MCF 10A (cell line): ENCODE measurements at places on chromosomes 5 and 9.

DNA sequence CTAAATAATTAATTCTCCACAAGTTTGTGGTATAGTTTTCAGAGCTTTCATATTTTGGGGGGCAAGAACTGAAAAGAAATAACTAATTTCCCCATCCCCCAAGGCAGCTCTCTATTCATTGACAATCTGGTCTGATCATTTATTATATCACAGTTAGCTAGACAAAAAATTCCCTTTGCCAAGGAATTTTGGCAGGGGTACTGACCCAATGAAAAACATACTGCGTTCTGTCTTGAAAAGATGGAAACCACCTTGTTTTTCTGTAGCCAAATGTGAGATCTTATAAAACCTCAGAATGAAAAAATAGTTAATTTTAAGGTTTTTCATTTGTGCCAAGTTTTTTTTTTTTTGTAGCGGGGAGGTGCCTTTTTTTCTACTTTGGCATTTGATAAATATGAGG lies 1008.9 kb downstream of the EFNA5 start:
- no peak for DNase-seq
- H3K36me3 ChIP-seq: no peaks in the 10 kb centered on the region
- H3K27me3 ChIP-seq: no peaks in the 10 kb centered on the region
- H3K27ac ChIP-seq: no peak overlapping the region
- H3K4me3 ChIP-seq: no peak overlapping the region
- H3K4me1 ChIP-seq: no peaks in the 10 kb centered on the region

GRCh38 chr9:83441390-83441789 lies 96.8 kb downstream of the FRMD3 start:
- H3K27ac ChIP-seq: no peak overlapping the region
- DNase-seq: no peak
- no peaks in the 10 kb centered on the region for H3K4me1 ChIP-seq
- H3K4me3 ChIP-seq: no peak overlapping the region

GRCh38 chr9:77449240-77450084 lies 198.7 kb downstream of the GNA14 start:
- H3K4me1 ChIP-seq: peaks cover 13% of the 10 kb centered on the region
- H3K27me3 ChIP-seq: no peaks in the 10 kb centered on the region
- peak; percentile 70 for DNase-seq
- H3K27ac ChIP-seq: peak overlapping the region; percentile 43
- H3K4me3 ChIP-seq: no peak overlapping the region

DNA sequence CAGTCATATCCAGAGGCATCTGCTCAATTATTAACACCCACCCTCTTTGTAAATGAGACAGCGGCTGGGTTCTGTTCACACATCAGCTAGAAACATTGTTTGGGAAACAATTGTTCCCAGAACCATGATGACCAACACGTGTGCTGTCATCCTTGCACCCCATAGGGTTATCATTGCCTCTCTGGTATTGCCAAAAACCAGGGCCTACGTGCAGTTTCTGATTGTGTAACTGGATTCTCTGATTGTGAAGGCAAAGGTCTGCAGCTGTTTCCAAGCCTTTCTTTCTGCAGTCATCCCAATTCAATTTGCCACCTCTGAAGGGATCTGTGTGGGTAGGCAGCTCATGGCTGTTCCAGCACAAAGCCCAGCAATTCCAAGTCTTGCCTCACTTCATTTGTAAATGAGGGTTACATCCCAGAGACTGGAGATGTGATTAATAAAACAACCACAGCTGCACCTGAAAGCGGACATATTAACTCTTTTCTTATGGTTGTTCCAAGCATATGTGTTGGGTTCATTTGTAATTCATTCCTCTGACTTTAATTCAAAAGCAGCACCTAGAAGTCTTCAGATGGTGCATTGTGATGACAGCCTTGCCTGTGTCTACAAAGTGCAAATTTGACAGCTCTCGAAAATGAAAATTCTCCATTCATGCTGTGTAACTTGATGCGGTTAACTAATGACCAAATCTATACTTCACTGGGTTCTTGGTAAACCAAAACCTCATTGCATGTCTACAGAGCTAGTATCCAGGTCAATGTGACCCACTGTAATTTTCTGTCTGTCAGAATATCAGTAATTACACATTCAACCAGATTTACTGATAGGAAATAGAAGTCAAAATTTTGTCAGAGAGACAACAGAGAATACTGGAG lies 66.6 kb downstream of the YIPF5 start:
- H3K36me3 ChIP-seq: no peaks in the 10 kb centered on the region
- H3K4me3 ChIP-seq: no peak overlapping the region
- DNase-seq: no peak
- H3K4me1 ChIP-seq: no peaks in the 10 kb centered on the region

GRCh38 chr5:95671826-95672225 lies 11.0 kb downstream of the SPATA9 start:
- no peak overlapping the region for H3K27ac ChIP-seq
- DNase-seq: no peak
- no peaks in the 10 kb centered on the region for H3K4me1 ChIP-seq
- H3K27me3 ChIP-seq: no peaks in the 10 kb centered on the region

DNA sequence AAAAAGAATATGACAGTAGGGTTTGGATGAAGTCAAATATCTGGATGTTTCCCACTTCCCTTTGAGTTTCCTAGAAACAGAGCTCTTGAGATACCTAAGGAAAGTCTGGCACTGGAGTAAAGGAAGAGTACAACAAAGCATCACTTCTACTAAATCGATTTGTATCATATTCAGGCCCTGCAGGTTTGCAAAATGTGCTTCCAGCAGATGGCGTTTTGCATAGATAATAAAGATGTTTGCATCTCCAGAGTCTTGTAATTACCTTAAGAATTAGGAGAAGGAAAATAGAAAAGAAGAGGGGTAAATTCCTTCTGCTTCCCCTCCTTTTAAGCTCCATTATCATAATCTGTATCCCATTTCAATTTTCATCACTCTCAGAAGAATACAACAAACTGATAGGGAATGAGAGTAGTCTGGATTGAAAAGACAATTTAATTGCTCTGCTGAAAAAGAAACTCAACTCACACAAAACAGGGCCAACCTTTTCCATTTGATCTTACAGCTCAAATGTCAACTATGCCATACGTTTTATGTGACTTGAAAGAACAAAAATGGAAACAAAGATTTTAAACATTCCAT lies 380.4 kb downstream of the PTPRD start:
- H3K4me3 ChIP-seq: no peak overlapping the region
- H3K27me3 ChIP-seq: peaks cover 94% of the 10 kb centered on the region
- no peak overlapping the region for H3K27ac ChIP-seq
- DNase-seq: peak; percentile 11
- no peaks in the 10 kb centered on the region for H3K4me1 ChIP-seq
- no peaks in the 10 kb centered on the region for H3K36me3 ChIP-seq

DNA sequence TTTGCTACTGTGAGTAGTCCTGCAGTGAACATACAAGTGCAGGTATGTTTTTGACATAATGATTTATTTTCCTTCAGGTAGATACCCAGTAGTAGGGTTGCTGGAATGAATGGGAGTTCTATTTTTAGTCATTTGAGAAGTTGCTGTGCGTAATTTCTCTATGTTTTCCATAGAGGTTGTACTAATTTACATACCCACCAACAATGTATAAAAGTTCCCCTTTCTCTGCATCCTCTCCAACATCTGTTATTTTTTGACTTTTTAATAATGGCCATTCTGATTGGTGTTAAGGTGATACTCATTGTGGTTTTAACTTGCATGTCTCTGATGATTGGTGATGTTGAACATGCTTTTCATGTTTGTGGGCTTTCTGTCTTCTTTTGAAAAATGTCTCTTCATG lies 64.7 kb upstream of the CTSL start:
- H3K4me3 ChIP-seq: no peak overlapping the region
- H3K27me3 ChIP-seq: no peaks in the 10 kb centered on the region
- peaks cover 13% of the 10 kb centered on the region for H3K4me1 ChIP-seq
- H3K36me3 ChIP-seq: peaks cover 12% of the 10 kb centered on the region
- H3K27ac ChIP-seq: no peak overlapping the region
- DNase-seq: no peak

DNA sequence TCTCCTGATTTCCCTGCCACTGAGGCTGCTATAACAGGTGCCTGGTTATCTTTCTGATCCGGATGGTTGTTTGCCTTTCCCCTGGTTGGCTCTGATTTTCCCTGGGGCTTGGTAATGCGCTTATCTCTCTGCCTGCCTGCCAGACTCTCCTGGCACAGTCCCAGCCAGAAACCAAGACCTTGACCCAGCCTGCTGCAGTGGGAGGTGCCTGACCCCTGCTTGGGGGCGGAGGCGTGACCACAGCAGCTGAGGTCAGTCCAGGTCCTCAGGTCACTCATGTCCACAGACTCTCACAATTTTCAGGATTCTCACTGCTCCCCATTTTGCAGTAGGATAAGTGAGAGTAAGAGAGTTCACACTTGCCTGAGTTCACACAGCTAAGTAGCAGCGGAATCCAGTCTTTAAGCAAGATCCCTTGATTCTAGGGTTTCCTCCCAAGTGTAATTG lies 24.4 kb upstream of the SYNPO start:
- H3K4me1 ChIP-seq: peaks cover 33% of the 10 kb centered on the region
- H3K27ac ChIP-seq: peak overlapping the region; percentile 43
- DNase-seq: peak; percentile 49
- no peaks in the 10 kb centered on the region for H3K27me3 ChIP-seq

- H3K36me3 ChIP-seq: peaks cover 48% of the 10 kb centered on the region
- DNase-seq: no peak
- H3K27ac ChIP-seq: no peak overlapping the region
- H3K4me3 ChIP-seq: no peak overlapping the region
- H3K27me3 ChIP-seq: no peaks in the 10 kb centered on the region
- H3K4me1 ChIP-seq: peaks cover 6% of the 10 kb centered on the region
These were observed 62.0 kb downstream of the DROSHA start for GRCh38 chr5:31469886-31470285.

DNA sequence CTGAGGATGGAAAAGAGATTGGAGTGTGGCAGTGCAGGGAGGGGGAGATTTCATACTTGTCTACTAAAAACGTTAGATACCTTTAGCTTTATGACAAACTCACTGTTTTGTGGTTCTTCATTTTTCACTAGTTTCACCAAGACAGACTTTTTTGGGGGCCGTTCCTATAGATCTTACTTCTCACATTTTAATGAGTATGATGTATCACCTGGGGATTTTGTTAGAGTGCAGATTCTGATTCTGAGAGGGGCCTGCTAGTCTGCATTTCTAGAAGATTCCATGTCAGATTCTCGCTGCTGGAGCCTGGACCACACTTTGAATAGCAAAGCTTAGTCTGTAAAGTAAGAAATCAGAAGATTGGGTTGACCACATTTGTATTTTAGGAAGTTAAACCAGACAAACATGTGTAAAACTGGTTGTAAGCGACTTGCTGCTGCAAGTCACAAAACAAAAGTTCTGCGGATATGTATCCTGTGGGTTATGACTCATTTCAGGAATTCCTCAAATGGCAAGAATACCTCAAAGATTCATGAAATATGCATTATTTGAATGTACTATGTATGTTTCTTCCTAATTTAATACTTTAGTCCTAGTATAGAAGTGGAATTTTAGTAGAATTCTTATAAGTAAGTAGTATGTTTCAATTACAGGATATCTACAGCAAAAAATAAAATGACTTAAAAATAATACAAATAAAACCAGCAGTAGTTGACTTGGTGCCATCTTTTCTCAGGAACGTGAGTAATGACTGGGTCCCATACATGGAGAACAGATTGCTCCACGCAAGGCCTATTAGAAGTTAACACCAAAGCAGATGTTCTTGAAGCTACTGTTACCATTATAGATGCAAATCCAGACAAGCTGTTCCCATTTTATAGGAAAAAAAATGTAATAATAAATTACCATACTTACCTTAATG lies 27.8 kb downstream of the NFIL3 start:
- H3K36me3 ChIP-seq: no peaks in the 10 kb centered on the region
- no peaks in the 10 kb centered on the region for H3K27me3 ChIP-seq

GRCh38 chr5:2270467-2270866 lies 387.7 kb upstream of the IRX4 start:
- no peak overlapping the region for H3K4me3 ChIP-seq
- H3K36me3 ChIP-seq: no peaks in the 10 kb centered on the region
- no peaks in the 10 kb centered on the region for H3K4me1 ChIP-seq
- H3K27ac ChIP-seq: no peak overlapping the region
- no peak for DNase-seq

GRCh38 chr5:62268234-62268633 lies 37.8 kb upstream of the KIF2A start:
- H3K27me3 ChIP-seq: no peaks in the 10 kb centered on the region
- H3K27ac ChIP-seq: no peak overlapping the region
- peak; percentile 94 for DNase-seq
- peaks cover 14% of the 10 kb centered on the region for H3K4me1 ChIP-seq
- H3K4me3 ChIP-seq: no peak overlapping the region

GRCh38 chr9:38431116-38431515 lies 6.9 kb upstream of the IGFBPL1 start:
- no peaks in the 10 kb centered on the region for H3K4me1 ChIP-seq
- no peak overlapping the region for H3K4me3 ChIP-seq
- no peak overlapping the region for H3K27ac ChIP-seq
- DNase-seq: no peak
- no peaks in the 10 kb centered on the region for H3K36me3 ChIP-seq

GRCh38 chr5:67206929-67207328 lies 10.3 kb upstream of the CD180 start:
- peak; percentile 93 for DNase-seq
- H3K27ac ChIP-seq: peak overlapping the region; percentile 89
- no peaks in the 10 kb centered on the region for H3K27me3 ChIP-seq
- H3K36me3 ChIP-seq: no peaks in the 10 kb centered on the region
- peaks cover 36% of the 10 kb centered on the region for H3K4me1 ChIP-seq
- peak overlapping the region; percentile 16 for H3K4me3 ChIP-seq

- peaks cover 8% of the 10 kb centered on the region for H3K4me1 ChIP-seq
- H3K4me3 ChIP-seq: no peak overlapping the region
- no peaks in the 10 kb centered on the region for H3K36me3 ChIP-seq
- no peak overlapping the region for H3K27ac ChIP-seq
These were observed 10.3 kb upstream of the CCIN start for GRCh38 chr9:36158917-36159316.

GRCh38 chr9:26891726-26892125 lies 876 bp downstream of the CAAP1 start:
- H3K27ac ChIP-seq: peak overlapping the region; percentile 100
- no peaks in the 10 kb centered on the region for H3K27me3 ChIP-seq
- peak overlapping the region; percentile 100 for H3K4me3 ChIP-seq
- H3K4me1 ChIP-seq: peaks cover 16% of the 10 kb centered on the region
- H3K36me3 ChIP-seq: peaks cover 20% of the 10 kb centered on the region

DNA sequence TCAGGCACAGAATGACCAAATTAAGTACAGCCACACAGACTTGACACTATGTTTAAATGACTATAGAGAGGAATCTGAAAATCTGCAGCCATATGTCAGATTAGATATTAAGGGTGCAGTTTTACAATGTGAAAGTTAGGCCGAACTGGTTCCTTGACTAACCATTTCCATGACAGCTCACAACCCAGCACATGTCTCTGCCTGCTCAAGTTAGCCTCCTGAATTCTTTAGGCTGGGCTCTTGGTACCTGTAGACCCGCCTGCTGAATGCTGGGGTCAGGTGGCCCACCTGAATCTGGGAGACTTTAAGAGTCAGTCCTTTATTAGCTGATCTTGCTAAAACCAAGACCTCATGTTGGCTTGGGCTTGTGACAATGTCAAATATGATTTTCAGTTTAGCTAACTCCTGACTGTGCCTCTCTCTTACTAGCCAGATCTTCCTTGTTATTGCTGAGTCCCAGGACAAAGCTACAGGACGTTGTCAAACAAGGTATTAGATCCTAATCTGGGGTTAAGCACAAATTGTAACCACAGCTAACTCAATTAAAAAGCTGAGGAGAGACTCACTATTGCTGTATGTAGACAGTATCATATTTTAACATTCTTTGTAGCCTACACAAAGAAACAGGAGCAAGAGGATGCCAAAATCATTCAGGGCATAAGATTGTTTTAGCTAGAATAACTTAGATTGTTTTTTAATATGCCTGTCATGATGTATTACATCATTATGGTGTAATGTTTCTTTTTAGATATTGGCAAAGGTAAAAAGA lies 490.9 kb downstream of the SEMA5A start:
- no peaks in the 10 kb centered on the region for H3K27me3 ChIP-seq
- no peaks in the 10 kb centered on the region for H3K36me3 ChIP-seq
- DNase-seq: no peak
- no peak overlapping the region for H3K27ac ChIP-seq
- no peak overlapping the region for H3K4me3 ChIP-seq
- H3K4me1 ChIP-seq: peaks cover 2% of the 10 kb centered on the region
